ENCODE measurements at places on chromosomes 3 and 15.

- no peak for DNase-seq
Observed at GRCh38 chr3:869734-870133, 223.1 kb upstream of the CNTN6 start.

DNA sequence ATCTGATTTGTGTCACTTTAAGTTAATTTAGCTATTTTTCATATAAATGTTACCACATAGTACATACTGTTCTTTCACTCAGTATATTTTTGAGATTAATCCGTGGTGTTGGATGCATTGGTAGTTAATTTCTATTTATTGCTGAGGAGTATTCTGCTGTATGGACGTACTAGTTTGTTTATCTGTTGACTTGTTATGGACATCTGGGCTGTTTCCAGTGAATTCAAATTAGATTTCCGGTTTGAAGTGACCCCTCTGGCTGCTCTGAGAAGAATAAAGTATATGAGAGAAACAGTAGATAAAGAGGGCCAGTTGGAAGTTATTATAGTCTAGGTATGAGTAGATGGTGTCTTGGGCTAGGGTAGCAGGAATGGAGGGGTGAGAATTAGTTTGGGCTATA, 15.6 kb downstream of the KAT2B start:
- no peak for DNase-seq

DNA sequence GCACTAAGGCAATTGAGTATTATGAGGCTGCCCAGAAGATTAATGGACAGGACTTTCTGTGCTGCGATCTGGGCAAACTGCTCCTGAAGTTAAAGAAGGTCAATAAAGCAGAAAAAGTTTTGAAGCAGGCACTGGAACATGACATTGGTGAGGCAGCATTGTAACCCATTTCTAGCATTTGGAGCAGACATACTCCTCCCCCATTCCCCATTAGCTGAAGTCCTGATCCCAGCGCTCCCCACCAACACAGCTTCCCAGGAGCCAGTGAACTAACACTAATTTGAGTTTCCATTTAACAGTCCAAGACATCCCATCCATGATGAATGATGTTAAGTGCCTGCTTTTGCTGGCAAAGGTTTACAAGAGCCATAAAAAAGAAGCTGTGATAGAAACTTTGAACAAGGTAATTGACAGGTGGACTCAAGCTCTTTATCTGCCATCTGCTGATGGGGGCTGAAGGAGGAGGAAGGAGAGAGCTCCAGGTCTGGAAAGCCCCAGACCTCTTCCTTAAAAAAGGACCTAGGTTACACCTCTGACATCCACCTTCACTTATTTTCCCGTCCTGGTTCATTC, 22.6 kb downstream of the CSRNP1 start:
- no peak for DNase-seq

GRCh38 chr15:81786776-81787175, 259.0 kb downstream of the MEX3B start:
- no peak for DNase-seq

GRCh38 chr15:62059816-62060112, 483 bp downstream of the VPS13C start:
- no peak for DNase-seq

- DNase-seq, result peak; percentile 7
Observed at GRCh38 chr3:146161663-146162002, 649 bp upstream of the PLOD2 start.

DNA sequence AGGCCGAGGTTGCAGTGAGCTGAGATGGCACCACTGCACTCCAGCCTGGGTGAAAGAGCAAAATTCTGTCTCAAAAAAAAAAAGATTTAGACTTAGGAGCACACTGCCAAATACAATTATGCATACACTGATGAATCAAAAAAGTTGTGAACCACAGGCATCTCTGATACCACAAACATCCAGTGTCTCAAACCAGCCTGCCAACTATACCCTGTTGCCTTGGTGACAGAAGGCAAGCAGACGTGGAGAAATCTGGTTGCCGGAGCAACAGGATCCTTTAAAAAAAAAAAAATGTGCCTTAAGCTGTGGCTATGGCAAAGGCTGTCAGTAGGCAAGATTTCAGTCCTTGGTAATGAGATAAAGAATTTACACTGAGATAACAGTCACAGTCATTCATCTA, 202.3 kb downstream of the NEK10 start:
- DNase-seq, result peak; percentile 15

Data from H54 (cell line).